ENCODE measurements at places on chromosomes 11 and 22.

DNA sequence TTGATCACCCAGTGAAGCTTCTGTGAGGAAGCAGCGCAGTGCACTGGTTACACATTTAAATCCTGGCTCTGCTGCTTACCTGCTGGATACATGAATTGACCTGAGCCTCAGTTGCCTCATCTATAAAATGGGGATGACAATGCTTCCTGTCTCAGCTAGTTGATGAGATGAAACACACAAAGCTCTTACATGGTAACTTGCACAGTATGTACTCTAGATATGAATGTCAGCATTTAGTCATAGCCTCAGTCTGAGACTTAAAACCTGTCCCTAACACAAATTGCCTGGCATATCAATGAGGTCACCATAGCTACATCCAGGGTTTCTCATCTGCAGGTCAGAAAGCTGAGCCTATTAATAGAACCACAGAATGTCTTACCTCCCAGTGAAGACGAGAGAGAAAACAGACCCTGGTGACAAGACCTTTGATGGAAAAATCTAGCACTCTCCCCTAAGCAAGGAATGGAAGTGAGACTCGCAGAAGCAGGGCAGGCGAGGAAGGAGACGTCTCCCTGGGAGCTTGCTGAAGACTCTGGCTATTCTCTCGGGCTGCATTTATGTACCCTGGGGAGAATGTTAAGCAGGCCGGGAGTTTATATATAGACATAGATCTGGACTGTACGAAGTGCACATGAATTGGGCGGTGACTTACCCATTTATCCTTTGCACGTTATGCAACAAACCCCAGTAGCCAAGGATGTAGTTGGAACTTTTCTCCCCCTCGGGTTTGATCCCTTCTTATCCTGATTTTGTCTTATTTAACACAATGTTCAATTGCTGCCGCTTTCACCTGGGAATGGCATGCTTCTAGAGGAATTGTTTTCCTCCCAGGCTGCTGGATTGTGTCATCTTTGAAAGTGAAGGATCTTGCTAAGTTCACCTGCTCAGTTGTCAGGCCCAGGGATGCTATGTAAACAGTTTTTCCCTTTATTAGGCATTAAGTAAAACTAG lies 18.0 kb downstream of the SDHAF2 start:
- no peak for DNase-seq

DNA sequence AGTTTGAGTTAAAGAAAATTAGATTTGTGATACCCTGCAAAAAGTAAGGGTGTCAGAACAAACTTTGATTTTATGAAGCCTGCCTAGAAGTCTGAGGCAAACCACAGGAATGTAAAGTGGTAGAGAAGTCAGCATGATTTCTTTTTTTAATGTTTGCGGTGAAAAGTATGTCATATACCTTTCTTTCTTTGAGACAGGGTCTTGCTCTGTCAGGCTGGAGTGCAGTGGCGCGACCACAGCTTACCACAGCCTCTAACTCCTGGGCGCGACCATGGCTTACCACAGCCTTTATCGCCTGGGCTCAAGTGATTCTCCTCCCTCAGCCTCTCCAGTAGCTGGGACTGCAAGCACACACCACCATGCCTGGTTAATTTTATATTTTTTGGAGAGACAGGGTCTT lies 4.7 kb downstream of the API5 start:
- no peak for DNase-seq

DNA sequence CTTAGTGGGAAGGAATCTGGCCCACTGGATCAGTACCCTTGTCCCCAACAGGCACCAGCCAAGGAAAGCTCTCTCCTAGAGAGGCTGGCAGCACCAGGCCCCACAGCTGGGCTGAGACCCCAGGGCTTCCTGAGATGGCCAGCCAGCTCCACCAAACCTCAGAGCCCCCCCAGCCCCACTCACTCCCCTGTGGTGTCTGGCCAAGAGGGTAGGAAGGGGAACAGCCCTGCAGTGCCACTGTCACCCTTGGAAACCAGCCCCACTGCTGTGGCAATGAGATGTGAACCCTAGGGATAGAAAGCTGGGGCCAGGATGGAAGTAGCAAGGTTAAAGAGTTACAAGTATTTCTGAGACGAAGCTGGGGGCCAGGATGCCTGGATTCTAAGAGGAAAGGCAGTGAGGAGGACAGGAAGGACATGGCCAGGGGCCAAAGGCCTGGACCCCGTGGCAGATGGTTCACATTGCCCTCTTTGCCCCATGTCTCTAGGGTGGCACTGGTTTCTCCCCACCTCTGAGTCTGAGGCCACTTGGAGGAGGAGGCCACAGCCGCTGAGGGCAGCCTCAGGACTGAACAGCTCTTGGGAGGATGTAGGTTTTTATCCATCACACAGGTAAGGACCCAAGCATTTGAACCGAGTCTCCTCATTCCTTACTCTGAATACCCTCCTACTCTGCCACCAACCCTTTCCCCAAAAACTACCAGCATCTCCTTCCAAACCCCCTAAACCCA lies 28.8 kb downstream of the NRXN2 start:
- DNase-seq, result no peak

- DNase-seq, result no peak
Observed at GRCh38 chr22:25068707-25069106, 116.2 kb downstream of the KIAA1671 start.

DNA sequence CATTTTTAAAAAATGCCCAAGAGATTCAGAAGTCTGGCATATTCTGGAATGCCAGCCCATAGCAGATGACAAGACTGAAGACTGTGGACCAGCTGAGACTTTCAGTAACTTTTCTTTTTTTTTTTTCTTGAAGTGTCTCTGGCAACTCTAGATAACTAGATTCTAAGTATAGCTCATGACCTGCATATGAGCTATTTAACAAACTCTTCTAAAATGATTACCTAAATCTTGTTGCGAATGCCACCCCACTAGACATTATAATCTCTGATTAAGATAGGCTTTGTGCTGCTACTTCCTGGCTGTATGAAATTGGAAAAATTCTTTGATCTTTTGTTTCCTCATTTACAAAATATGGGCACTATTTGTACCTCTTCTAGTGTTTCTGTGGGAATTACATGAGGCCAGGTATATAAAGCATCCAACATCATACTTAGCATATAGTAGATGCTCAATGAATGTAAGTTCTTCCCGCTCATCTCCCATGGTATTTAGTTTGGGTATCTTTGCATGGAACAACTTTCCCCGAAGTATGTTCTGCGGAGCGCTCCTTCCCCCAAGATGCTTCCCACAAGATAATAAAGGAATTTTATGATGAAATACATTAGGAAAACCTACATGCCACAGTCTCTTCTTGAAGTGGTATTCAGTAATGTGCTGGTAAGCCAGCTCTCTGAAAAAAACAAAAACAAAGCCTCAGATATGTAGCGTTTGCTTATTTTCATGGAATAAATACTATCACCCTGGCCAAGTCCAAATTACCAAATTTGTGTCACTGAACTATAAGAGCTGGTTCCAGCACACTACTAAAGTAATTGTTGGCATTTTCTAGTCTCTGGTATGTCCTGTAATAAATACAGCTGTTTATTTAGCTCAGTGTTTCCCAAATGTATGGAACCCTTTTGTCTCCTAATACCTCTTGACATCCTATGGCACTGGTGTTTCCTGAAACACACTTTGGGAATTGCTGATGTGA lies 86.8 kb upstream of the TIMP3 start:
- no peak for DNase-seq

GRCh38 chr22:32858957-32859356 lies 57.5 kb downstream of the TIMP3 start:
- DNase-seq, result no peak

DNA sequence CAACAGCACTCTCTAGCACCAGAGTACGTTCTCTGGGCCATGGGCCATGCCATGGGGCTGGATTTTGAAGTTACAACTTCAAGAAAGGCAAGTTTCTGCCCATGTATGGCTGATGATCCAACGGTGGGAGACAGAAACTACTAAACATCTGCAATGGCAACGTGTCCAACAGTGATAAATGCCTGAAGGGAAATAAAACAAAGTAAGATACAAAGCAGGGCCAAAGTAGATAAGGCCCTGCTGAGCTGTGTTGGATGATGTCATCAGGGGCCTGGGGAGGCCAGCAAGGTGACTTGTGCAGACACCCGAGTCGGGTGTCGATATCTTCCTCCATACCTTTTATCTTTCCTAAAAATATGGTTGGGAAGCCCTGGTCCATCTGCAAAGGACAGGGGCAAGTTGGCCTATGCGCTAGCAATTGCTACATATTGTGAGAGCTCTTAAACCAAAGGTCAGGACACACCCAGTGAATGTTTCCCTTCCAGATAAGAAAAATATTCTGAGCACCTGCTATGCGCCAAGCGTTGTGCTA lies 487.2 kb downstream of the MN1 start:
- no peak for DNase-seq

GRCh38 chr22:47009304-47010101 lies 247.1 kb downstream of the TBC1D22A start:
- no peak for DNase-seq

- peak; percentile 27 for DNase-seq
Observed at GRCh38 chr22:26648528-26649388, 8.6 kb upstream of the MIAT start.
